ENCODE measurements at places on chromosomes 16 and 17.

- no peak for DNase-seq
Observed at GRCh38 chr16:1045310-1045992, 27.1 kb upstream of the SSTR5 start.

- no peak for DNase-seq
Observed at GRCh38 chr16:73058616-73059409, 10.9 kb upstream of the ZFHX3 start.

DNA sequence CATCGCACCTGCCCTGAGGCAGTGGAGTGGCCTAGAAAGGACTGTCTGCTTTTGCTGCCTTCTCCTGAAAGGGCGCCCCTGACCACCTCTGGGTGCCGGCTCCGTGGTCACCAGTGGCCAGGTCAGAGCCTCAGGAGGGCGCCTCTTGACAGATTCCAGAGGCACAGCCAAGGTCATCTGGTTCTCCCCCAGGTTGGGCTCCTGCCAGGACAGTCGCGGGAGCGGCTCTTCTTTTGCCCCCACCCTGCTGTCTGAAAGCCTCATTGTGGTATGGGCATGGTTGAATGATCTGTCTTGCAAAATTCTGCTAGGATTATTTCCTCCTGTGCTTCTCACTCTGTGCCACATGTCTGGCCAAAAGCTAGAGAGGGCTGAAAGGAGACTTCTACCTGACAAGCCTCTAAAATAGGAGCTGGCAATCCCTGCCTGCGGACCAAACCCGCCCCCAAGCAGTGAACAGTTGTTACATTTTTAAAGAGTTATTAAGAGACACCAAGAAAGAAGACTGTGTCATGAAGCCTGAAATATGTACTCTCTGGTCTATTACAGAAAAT lies 82.8 kb downstream of the SNX29 start:
- DNase-seq = no peak

- no peak for DNase-seq
Observed at GRCh38 chr17:54494721-54495715, 405.6 kb upstream of the TOM1L1 start.

- DNase-seq = no peak
Observed at GRCh38 chr16:23466162-23466885, 13.3 kb upstream of the COG7 start.

DNA sequence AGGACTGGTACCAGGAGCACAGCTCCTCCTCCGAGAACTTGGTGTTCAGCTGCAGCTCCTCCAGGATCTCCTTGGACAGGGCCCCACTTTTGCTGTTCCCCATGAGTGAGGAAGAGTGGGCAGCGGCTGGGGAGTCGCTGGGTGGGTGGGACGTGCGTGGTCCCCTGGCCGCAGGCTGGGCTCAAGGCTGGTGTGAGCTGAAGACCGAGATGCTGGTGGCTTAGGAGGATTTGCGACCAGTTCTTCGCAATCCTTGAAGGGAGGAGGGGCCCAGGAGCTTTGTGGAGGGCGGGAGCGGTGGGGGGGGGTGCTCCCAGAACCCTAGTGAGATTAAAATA lies at the start of gene RCVRN:
Gene RCVRN (minus strand): TSS at position 194 of the 338 bp plus-strand sequence. CDS start 91 bp downstream, at position 103.
- no peak for DNase-seq

GRCh38 chr17:38907930-38908675 lies 17.3 kb upstream of the LASP1NB start:
- no peak for DNase-seq

GRCh38 chr17:47978324-47978723 lies 7.4 kb downstream of the CDK5RAP3 start:
- peak; percentile 68 for DNase-seq

GRCh38 chr17:67700037-67700724 lies 17.6 kb upstream of the NOL11 start:
- DNase-seq = no peak

GRCh38 chr17:80327518-80327917 lies 66.9 kb downstream of the RNF213 start:
- DNase-seq = no peak

DNA sequence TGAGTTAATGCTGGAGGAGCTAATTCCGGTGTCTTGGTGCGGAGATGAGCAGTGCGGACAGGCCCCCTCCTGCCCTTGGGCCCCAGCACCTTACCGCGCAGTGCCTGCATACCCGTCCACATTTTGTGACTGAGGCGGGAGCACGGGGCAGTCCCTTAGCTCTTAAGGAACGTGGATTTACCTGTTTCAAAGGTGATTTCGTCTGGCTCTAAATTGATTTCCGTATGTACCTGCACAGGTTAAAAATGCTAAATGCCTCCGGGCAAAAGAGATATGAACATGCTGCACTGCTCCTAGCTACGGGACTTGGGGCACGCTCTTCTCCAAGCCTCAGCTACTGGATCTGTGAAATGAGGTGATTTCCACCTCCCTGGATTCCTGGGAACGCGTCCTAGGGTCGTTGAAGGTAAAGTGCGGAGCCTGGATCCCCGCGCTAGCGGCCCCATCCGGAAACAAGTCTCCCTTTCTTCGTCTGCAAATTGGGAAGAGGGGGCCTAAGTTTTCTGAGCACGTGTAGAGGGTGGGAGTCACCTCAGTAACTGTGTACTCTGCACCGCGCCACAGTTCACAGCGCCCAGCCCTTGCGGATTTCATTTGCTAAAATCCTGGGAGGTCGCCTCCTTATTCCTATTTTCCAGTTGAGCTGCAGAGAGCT lies 669 bp upstream of the CRISPLD2 start:
- peak; percentile 33 for DNase-seq

DNA sequence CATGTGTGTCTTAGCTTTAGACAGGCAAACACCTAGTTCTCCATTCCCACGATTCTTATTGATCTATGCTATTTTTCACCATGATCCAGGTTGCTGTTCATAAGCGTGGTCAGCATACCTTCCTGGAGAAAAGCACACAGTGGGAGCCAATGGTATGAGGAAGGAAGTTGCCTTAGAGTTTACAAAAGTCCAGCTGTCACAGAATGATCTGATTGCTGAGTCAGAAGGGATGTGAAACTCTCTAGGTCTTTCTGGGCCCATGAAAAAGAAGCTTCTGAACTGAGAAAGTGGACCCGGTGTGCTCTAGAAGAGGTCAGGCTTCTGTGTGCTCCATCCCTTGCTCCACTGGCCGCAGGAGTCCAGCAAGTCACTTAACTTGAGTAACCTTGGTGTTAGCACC lies 71.0 kb upstream of the CCL1 start:
- DNase-seq = peak; percentile 45

DNA sequence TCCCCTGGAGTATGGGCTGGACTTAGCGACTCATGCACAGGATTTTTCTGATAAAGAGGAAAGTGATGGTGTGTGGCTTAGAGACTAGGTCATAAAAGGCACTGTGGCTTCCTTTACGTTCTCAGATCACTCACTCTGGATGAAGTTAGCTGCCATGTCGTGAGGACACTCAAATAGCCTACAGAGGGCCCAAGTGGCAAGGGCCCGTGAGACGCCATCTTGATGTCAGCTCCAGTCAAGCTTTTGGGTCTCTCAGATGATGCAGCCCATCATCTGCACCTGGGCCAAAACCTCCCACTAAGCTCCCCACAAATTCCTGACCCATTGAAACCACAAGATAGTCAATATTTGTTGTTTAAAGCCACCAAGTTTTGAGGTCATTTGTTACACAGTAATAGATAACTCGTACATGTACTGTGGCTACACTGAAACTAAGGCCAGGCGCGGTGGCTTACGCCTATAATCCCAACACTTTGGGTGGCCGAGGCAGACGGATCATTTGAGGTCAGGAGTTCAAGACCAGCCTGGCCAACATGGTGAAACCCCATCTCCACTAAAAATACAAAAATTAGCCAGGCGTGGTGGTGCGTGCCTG lies 14.7 kb downstream of the ST6GALNAC2 start:
- DNase-seq = no peak

DNA sequence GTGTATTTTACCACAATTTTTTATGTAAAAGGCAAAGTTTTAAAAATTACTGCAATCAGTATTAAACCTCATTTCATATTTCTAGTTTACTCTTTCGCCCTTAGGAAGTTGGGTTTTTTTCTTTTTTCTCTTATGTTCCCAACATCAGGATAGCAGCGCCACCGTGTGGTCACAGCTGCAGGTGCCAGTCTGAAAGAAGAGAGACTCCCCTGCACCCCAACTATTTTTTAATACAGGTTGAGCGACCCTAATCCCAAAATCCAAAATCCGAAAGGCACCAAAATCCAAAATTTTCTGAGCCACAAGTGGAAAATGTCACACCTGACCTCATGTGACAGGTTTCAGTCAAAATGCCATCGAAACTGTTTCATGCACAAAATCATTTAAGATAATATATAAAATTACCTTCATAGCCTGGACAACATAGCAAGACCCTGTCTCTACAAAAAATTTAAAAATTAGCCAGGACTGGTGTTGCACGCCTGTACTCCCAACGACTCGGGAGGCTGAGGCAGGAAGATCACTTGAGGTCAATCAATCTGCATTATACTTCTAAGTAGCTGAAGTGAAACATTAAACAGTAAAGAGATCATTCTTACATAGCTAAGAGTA lies 21.8 kb upstream of the ASGR2 start:
- DNase-seq = peak; percentile 63

DNA sequence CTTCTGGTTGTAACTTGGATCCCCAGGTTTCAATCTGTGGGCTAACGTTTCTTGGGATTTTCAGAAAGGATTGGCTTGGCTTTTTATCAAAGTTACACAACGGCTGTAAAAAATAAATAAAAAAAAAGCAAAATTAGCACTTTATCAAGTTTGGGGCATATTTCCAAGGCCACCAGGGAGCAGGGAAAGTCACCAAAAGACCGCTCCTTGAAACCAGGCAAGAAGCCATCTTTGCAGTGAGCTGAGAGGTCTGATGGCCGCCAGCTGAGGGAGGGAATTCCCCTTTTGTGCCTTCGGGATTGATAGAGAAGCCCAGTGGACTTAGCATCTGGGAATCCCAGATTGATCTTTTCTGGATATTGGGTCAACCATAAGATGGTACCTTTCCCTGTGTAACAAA lies 192.2 kb downstream of the WWOX start:
- no peak for DNase-seq

DNA sequence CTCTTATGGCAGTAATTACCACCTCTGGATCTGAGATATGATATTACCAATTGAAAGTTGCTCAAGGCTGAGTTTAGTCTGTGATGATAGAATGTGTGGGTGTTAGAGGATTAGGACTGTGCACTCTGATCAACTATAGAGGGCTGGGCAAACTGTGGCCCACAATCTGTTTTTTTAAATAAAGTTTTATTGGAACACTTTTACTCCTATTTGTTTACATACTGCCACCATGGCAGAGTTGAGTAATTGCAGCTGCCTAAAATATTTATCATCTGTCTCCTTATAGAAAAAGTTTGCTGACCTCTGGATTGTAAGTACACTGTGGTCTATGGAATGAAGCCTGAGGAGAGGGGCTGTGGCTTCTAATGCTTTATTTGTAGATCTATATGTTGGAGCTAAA lies 71.5 kb upstream of the N4BP1 start:
- no peak for DNase-seq

GRCh38 chr17:38440614-38441397 lies 12.5 kb downstream of the ARHGAP23 start:
- DNase-seq = no peak

- peak; percentile 35 for DNase-seq
Observed at GRCh38 chr17:43667947-43668348, 6.2 kb upstream of the MEOX1 start.

DNA sequence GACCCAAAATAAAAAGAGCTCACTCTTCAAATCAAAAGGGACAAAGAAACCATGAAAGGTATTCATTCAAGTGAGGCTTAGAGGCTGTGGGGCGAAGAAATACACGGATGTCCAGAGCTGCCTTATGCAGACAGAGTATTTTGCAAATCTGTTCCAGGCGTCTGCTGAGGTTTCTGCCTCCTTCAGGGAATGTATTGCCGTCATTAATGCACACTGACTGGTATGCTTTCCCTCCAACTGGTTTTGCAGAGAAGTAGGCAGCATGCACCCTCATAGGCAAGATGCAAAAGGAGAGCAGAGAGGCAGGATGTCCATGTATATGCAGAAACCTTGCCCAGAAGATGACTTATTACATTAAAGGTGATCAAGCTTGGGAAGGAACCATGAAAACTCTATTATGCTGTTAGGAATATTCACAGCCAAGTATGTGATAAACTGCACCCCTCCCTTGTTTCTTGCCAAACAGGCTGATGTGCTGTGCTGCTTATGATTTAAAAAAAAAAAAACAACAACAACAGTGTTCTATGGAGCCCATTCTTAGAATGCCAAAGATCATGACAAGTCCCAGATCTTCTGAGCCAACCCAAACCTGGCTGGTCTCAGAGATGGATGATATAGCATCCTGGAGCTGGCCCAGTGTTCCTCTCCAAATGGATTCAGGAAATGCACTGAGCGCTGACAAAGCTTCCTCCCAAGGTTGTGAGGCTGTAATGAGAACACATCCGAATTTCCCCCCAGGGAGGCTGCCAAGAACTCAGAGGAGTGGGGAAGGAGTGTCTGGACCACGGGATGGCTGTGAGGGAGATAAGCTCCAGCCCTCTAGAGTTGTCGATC lies 77.6 kb upstream of the HLF start:
- DNase-seq = no peak

DNA sequence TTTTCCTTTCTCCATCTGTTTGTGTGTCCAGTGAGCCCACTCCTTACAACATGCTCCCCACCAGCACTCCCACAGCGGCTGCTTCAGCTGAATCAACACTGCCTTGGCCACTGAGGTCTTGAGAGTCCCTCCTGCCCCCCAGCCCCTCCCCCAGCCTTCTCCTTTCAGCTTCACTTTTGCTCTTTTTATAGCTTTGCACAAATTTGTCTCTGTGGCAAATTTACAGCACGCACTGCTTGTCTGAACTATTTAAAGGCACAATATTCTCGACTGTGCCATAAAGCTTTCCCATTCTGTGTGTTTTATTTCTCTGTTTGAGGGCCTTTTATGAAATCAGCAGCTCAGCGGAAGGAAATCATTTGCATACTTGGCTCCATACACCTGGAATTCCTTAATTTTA lies 579.3 kb downstream of the TOX3 start:
- DNase-seq = no peak

- no peak for DNase-seq
Observed at GRCh38 chr17:82544431-82545070, 25.0 kb downstream of the FOXK2 start.

DNA sequence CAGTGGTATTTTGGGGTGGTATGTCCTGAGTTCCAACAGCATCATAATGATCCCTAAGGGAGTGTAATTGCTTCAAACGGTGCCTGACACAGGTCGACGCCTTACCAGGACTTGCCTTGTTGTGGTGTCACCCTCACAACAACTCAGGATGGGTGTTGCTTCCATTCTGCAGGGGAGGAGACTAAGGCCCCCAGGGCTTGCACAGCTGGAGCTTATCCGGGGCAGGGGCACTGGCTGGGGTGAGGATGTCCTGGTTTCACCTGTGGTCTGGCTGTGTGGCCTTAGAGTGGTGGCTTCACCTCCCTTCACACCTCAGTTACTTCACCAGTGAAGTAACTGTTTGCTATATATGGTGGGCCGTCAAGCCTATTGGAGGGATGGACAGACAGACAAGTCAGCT lies 23.3 kb downstream of the LLGL2 start:
- no peak for DNase-seq

All from Calu3 (cell line).